ENCODE measurements at places on chromosomes 7 and 10.

DNA sequence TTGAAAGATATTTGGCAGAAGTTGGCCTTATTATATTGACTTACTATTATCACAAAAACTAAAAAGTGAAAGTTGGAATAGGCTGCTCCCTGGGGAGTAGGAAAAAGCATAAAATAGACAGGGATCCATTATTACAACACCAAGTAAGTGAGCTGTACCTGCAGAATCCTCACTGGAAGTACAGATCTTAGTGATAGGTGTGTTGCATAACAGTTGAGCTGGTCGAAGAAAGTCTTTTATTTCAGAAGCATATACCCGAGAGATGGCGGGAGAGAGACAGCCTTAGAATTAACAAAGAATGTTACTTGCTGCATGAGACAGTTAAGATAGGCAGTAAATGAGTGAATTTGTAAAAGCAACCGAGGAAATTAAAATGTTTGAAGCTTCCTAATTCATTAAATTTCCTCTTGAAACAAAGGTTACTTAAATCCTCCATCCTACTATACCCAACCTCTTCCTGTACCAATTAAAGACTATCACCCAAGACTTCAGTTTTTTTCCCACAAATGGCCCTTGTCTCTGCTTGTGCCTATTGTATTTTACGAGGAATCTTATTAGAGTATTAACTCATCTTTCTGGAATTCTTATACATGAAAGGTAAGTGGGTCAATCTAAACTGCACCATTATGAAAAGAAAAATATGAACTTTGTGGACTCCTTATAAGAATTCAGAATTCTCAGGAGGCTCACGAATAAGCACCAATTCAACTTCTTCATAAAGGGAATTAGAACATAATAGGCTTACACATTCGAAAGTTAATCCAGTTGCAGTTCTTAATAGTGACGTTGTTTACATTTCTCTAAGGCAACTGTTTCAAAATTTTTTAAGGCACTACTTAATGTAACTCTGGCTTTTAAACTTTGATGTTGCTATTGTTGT, 56.2 kb downstream of the CREM start:
- no peak for DNase-seq

GRCh38 chr10:69963835-69964710, 88.6 kb upstream of the MACROH2A2 start:
- no peak for DNase-seq

DNA sequence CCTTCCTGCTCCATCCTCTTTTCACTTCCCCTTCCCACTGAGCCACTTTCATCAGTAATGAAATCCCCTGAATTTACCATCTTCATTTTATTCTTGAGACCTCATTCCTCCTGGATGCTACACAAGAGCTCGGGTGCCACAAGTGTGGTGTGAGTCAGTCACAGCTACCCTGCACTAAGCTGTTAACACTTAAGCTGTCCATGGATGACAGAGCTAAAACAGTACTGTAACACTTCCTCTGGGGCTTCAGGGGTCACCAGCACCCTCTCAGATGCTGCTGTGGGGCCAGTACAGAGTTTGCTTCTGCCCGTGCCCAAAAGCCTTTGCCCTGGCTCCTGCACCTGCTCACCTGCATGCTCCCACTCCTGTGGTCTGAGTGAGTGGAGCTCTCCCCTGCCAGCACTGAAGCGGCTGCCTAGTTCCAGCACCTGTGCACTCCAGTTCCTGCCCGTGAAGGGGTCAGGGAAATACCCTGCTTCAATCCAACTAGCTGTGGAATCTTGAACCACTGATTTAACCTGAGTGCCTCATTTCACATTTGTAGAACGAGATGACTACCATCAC, 71.9 kb downstream of the POT1 start:
- no peak for DNase-seq

- DNase-seq, result no peak
Observed at GRCh38 chr10:74067373-74068352, 69.7 kb downstream of the VCL start.

- no peak for DNase-seq
Observed at GRCh38 chr7:106623853-106624252, 37.1 kb downstream of the CCDC71L start.

DNA sequence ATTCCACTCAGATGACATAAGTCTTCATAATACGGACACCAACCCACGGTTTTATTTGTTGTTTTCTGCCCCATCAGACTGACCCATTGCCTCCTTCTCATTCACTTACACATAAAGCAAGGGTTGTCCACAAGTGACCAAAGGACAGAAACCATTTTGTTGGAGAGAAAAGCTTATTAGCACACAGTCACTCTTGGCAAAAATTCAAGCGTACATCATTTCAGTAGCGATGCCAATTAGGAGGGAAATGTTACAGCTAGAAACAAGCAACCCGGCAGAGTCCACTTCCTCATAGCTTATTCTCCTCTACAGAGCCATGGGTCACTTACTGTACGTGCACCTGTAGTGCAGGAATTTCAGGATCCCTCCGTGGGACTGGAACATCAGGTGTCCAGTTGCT, 23.0 kb downstream of the ABLIM1 start:
- DNase-seq, result no peak

DNA sequence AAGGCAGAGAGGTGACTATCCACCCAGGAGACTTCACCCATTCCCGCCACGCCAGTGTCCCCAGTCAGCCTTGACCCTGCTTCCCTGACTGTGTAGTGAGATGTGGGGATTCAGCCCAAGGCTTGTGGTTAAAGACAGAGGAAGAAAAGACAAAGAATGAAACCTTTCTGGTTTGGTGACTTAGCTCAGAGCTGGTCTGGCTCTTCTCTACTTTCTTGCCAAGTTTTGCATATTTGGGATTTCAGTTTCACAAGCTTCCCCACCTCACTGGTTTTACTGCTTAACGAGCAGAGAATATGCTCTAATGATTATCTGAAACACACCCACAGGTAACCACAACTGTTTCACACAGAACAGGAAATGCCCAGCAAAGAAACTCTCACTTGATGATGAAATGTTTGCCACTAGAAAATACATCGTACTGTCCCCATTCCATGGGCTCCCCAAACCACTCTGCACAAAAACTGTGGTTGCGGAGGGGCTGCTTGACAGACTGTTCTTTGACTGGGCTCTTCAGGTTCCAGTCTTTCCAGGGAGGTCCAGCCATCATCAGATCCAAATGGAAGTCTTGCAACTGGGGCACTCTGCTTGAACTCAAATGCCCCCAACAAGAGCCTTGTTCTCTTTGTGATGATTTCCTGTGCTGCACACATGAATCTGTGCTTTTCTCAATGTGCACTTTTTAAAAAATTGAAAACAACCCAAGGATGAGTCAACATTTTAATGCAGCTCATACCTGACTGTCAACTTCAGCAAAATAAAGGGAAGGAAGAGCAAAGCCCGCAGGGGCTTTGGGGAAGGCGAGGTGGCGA, 95.5 kb downstream of the CTBP2 start:
- no peak for DNase-seq

DNA sequence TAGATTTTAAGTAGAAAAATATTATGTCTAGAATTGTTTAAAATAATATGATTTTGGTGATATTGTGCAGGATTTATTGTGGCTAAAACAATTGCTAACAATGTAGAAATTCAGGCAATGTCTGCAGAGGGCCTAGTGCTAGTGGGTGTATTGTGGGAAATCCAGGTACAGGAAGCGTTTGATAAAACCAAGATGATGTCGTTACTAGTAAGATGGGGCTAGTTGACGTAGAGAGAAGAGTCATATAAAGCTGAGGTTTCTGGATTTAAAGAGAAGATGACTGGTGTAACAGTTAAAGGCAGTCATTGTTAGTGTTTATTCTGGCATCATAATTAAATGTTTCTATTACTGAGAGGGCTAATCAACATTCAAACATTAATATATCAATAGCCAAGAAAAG, 43.5 kb downstream of the ADK start:
- no peak for DNase-seq

DNA sequence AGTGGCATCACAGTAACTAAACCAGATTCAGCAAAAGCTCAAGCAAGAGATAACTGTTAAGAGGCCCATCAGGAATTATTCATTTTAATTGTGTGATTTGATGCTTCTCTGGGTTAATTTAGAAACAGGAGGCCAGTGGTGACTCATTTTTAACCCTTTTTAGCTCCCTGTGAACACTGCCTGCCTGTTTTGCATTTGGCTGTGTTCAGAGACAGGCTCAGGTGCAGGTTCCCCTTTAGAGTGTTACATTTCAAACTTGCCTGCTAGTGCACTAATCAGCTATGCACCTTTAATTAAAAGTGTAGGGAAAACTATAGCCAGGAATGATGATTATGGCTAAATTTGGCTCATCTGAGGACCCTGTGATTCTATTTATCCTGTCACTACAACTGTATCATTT, 6.5 kb downstream of the STAMBPL1 start:
- no peak for DNase-seq
